Ovary (tissue), 10 donors: ENCODE measurements at places on chromosomes 4 and X.

GRCh38 chr4:14233126-14233525 is 605.6 kb upstream of the BOD1L1 start:
- DNase-seq: no peak

- no peak for DNase-seq
These were observed 271.4 kb downstream of the KLHL4 start for GRCh38 chrX:87788976-87789375.

DNA sequence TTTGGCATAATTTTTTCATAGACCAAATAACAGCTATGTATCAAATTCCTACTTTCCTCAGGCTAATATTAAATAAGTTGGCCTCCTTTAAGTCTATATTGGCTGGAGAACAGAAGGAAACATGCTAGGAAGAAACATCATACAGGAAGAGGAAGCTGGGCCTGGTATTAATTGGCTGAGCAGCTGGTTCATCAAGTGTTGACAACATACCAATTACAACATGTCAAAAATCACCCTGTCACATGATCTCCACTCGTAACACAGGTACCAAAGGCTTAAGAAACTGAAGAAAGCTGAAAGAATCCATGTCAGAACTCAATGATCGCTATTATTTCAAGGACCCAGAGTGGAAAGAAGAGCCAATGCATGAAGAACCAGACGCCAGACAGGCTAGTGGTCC is 10.5 kb downstream of the WDFY3 start:
- no peak for DNase-seq

DNA sequence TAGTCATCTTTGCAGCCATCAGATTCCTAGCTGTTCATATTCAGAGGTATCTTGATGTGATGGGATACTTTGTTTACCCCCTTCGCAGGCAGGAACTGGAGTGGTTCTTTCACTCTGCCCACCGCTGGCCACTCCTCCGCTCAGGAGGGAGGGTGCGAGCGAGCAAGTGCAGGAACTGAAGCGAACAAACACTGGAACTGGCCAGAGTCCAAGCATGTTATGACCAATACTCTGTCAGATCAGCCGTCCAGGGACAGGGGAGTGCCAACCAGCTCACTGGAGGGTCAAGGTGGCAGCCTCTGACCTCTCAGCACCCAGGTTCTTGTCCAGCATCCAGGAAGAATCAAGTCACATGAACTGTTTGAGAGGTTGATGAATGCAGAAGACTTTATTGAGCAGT is 18.0 kb upstream of the MANBA start:
- no peak for DNase-seq

GRCh38 chr4:98506462-98507132 is 151.8 kb downstream of the TSPAN5 start:
- DNase-seq: no peak

- no peak for DNase-seq
These were observed 23.0 kb upstream of the UGT2B17 start for GRCh38 chr4:68599150-68599549.

DNA sequence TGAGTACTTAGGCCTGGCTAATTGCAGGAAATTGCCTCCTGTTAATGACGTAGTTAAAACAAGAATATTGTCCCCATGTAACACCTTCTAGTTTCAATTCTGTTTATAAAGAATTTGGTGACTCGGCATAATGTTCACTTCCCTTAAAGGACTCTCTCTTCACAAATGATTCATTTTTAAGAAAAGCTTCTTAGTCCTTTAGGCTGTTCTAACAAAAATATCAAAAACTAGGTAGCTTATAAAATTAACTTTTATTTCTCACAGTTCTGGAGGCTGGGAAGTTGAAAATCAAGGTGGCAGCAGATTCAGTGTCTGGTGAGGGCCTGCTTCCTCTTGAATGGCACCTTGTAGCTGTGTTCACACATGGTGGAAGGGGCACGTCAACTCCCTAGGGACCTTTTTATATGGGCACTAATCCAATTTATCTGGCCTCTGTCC is 23.8 kb downstream of the COL25A1 start:
- DNase-seq: no peak

DNA sequence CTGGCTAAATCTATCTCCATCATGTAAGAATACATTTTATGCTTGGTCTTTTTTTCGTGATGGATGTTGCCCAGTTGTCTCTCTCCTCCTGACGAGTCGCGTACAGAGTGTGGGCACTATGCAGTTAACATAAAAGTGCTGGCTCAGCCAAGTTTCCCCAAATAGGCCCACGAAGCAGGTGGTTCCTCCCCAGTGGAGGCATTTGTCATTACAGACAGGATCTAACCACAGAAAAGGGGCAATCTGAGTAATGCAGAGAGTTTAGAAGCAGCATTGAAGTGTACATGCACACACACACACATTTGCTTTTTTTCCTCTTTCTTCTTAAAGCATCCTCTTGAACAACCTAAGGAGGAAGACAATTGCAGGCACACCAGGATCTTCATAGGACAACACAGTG is 188.7 kb upstream of the VCX start:
- DNase-seq: no peak

DNA sequence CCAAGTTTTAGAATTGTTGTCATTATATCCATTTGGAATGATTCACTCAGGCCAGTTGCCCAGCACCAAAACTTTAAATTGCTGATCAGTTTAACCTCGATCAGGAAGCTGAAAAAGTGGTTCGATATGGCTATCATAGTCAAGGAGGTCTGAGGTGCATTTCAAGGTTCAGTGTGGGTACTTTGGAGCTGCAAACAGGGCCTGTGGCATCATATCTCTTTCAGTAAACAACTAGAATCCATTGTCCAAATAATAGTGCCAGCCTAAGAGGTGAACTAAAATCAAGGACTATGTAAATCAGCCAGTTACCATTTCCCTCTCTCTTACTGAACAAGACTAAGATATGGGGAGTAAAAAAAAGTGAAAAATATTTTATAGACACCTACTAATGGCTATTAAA is 14.2 kb downstream of the TMEM47 start:
- no peak for DNase-seq

- DNase-seq: no peak
These were observed 1347.1 kb upstream of the PABPC4L start for GRCh38 chr4:135548711-135549110.

GRCh38 chrX:73647212-73647611 is 84.2 kb downstream of the CHIC1 start:
- DNase-seq: no peak

- no peak for DNase-seq
These were observed 1.2 kb downstream of the TFE3 start for GRCh38 chrX:49041744-49042580.

DNA sequence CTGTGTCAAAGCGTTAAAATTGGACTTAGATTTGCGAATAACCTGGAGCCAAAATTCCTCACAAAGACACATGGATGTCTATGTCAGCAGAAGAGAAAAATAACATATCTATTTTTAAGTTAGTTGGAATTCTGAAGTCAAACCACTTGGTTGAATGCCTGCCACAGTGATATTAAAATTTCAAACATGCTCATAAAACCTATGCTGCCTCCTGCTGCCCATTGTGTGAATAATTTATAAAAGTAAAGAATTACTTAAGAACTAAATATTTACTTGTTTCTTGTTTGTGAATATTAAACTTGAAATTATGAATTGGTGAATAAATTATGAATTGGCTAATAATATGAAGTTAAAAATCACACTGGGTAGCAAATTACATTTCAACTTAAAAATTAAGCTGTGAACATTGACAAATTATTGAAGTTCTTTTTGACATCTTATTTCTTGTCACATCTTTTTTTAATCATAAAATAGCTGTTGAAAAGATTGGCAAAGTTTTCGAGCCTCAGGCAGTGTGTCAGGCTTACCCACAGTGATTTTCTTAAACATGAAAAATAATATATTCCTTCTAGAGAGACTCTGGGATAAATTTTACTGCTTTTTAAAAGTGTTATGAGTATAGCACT is 35.4 kb downstream of the FABP2 start:
- DNase-seq: no peak

- no peak for DNase-seq
These were observed 8.7 kb upstream of the TBC1D14 start for GRCh38 chr4:6900956-6901355.

GRCh38 chrX:136021160-136021559 is 35.9 kb downstream of the SLC9A6 start:
- DNase-seq: no peak

DNA sequence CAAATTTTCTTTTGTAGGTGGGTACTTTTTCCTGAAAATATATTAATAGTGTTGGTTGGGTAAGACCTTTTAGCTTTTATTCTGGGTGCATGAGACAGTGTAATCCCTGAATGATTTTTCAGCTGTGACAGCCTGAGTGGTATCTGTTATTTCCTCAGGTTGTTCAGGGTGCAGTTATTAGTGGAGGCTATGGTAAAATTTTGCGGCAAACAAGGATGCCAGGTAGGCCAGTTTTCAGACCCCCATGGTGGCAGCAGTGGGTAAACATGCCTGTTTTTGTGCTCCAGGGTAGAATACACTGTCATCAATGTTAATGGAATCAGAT is 47.9 kb upstream of the GRID2 start:
- no peak for DNase-seq

- no peak for DNase-seq
These were observed 702.4 kb upstream of the EPHA5 start for GRCh38 chr4:66372706-66373105.

- DNase-seq: no peak
These were observed 192.3 kb upstream of the CXorf66 start for GRCh38 chrX:140157611-140158010.

DNA sequence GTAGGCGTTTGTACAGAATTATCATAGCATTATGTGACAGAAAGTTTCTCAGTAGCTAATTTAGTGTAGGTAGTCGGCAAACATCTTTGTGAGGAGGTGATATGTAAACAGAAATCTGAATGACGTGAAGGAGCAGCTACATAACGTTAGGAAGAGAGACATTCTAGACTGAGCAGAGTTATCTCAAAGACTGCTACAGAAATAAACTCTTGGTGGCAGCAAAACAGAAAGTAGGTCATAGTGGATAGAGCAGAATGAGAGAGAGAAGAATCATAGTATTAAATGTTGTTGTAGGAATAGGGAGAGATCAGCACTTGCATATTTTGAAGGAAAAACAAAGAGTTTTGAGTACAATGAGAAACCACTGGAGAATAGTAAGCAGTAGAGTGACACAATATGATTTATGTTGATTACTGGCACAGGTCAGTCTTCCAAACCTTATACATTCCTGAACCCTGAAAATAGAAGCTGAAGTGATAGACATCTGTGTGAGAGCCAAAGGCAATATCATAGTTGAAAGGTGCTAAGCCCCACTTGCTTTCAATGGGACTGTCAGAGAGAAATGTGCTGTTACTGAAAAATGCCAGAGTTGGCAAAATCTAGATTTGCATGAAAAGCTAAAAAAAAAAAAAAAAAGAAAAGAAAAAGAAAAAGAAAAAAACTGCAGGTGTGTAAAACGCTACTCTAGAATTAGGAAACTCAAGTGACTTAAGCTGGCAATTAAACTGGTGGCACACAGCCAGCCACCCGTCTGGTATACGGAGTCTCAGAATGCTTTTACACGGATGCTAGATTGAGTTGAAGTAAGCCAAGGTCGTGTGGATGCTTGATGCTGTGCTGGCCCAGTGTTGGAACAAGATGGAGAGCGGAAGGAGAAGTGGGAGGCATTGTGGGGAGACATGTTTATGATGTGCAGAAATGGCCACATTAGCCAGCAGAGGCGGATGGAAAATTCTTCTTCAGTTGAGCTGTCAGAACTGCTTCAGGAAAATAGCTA is 750.2 kb upstream of the HS3ST1 start:
- peak; percentile 8 for DNase-seq

GRCh38 chr4:105059337-105059736 is 87.3 kb upstream of the TET2 start:
- no peak for DNase-seq

DNA sequence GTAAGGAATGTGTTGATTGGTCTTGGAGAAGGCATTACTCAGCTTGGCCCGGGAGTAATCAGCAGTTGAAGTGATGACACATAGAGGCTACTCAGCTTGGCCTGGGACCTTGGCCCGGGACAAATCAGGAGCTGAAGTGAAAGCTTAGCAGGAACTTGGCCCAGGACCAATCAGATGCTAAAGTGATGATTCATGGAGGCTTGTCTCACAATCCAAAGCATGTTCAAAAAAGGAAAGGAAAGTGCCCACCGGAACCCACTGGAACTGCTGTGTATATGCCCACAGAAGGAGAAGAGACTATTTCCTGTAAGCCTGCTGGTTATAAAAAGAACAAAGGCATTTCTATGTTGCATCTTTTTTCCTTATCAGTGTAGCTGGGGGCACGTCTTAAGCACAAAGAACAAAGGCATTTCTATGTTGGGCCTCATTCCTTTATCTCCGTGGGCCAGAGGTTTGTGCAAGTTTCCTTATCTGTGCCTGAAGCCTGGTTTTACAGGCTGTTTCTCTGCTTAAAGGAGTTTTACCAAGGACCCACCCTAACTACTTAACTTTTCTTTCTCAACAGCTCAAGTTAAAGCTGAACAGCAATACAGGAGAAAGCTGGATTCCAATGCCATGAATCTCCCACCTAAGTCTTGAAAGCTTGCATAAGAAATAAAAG is 1176.7 kb downstream of the NLGN4X start:
- DNase-seq: no peak

DNA sequence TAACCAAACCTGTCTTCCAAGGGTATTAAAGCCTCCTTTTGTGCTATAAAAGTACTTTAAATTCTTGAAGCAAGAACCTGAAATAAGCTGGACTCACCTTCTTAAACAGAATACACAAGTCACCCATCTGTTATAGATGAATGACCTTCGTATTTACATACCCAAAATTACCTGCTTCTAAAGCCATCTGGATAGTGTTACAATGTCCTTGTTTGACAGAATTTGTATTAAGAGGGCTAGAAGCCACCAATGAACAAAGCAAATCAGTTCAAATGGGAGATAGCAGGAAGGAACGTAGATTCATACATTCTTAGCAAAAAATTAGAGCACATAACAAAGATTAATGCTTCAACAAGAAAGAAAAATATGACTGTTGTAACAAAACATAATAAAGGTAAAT is 33.7 kb upstream of the CCSER1 start:
- no peak for DNase-seq

GRCh38 chr4:182307746-182308145 is 64.5 kb downstream of the TENM3 start:
- DNase-seq: no peak

DNA sequence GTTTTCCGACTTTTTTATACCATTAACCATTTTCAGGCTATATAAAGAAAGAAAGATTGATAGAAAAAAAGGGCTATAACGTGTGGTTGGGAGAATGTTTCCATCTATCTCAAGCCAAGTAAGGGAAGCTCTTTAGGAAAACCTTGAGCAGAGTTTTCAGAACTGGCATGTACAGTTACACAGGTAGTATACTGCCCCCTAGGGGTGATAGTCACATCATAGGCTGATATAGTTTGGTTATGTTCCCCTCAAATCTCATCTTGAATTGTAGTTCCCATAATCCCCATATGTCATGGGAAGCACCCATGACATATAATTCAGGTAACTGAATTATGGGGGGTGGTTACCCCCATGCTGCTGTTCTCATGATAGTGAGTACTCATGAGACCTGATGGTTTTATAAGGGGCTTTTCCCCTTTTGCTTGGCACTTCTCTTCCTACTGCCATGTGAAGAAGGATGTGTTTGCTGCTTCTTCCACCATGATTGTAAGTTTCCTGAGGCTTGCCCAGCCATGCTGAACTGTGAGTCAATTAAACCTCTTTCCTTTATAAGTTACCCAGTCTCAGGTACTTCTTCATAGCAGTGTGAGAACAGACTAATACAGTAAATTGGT is 186.8 kb downstream of the TMA16 start:
- DNase-seq: no peak
